ENCODE measurements at places on chromosomes 16 and 17.
A peak's percentile ranks its signal among the peaks of the same experiment; 100 is the strongest.

DNA sequence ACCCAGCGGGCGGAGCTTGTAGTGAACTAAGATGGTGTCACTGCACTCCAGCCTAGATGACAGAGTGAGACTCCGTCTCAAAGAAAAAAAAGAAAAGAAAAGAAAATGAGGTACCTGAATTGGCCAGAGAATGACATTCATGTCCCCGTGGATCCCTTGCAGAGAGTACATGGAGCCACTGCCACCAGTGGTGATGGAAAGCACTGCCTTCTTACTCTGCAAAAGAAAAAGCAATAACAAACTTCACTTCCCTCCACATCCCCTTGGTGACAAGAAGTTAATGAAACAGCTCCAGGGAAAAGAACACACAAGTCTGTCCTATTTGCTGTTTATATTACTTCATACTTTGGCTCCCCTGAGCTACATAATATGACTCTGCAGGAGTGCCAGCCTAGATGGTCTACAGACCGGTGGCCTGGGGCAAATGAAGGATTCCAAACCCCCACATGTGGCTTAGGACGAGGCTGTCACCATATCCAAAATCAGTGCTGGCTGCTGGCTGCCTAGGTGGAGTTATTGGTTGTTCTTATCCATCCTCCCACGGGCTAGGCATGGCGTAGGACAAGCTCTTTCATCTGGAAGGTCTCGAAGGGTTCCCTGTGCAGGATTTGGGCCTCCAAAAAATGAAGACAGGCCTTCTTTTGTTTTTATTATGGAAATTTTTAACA lies 13.3 kb downstream of the NQO1 start:
- no peak for DNase-seq

GRCh38 chr16:81796035-81796434 lies 16.9 kb downstream of the PLCG2 start:
- no peak for DNase-seq

DNA sequence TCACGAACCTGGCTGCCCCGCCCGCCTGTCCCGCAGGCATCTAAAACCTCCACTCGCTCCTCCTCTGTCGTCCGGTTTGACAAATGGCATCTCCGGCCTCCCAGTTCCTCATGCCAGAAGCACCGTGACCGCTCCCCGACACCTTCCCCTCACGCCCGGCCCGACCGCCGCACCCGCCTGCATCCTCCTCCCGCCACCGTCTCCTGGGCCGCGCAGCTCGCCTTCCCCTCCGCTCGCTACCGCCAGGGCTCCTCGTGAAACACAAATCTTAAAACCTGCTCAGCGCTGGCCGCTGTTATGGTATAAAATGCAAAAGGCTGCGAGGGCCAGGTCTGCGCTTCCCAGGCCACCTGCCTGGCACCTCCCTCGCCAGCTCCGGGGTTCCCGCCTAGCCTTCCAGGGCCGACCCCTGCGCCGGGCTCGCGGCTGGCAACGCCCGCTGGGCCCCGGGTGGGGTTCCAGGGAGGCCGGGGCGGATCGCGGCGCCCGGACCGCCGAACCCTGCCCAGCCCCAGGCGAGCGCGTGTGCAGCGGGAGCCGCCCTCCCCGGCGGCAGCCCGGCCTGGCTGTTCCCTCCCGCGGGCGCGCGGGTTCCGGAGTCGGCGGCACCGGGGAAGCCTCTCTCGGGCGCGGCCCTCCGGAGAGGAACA lies 488 bp downstream of the SPSB3 start:
- no peak for DNase-seq

GRCh38 chr16:55875273-55875672 lies at the start of gene CES5A:
Gene CES5A, minus strand, starts transcription at chr16:55875373. Its CDS starts 152 bp downstream, at chr16:55875221.
- no peak for DNase-seq

- no peak for DNase-seq
These were observed 3.8 kb downstream of the FUS start for GRCh38 chr16:31183432-31184428.

DNA sequence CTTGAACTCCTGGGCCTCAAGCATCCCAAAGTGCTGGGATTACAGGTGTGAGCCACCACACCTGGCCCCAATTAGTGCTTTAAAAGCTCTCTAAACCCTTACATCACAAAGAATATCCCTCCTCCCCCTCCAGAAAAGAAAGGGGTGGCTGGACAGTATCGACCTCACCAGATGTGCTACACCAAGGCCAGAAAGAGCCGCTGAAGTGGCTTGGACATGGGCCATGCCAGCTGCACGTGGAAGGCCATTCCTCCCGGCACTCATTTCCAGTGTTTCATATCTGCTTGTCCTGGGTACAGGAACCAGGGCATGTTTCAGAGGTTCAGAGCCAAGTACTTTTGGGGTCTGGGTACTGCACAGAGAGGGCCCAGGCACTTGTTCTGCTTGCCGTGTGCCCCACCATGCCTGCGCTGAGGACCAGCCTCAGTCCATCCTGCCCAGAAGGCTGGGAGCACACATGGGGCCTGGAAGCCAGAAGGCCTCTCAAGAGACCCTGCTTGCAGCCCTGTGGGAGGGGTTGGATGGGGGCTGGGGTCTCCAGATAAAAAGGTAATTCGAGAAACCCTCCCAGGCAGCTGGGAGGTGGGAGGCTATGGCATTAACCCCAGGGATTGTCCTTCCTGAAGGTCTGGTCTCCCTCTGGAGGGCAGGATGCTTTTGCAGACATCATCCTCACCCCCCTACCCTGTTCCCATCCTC lies 3.5 kb upstream of the SRRM2 start:
- no peak for DNase-seq

DNA sequence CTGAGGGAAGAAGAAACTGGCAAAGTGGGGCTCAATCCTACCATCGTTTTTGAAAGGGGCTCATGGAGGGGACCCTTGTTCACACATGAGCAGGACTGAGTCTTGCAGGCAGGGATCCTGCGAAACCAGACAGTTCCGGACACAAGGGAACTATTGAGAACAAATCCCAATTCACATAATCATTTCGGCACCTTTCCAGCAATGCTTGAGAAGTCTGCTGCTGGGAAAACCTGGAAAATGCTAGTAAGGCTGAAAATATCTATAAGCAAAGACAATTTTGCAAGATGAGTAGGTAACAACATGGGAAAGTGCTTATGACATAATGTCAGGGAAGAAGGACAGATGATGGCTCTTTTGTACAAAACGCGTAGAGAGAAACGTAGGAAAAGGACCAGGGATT lies 52.1 kb upstream of the BPTF start:
- DNase-seq = no peak

- DNase-seq = no peak
These were observed 12.8 kb upstream of the AKAP1 start for GRCh38 chr17:57071991-57072944.

- DNase-seq = no peak
These were observed 215.9 kb downstream of the CPPED1 start for GRCh38 chr16:12587646-12588277.

GRCh38 chr16:50838885-50839284 lies 97.0 kb downstream of the CYLD start:
- DNase-seq = no peak

- DNase-seq = no peak
These were observed 415.7 kb upstream of the RBFOX1 start for GRCh38 chr16:6916946-6917345.

GRCh38 chr16:51867386-51868065 lies 679.4 kb downstream of the TOX3 start:
- DNase-seq = no peak

DNA sequence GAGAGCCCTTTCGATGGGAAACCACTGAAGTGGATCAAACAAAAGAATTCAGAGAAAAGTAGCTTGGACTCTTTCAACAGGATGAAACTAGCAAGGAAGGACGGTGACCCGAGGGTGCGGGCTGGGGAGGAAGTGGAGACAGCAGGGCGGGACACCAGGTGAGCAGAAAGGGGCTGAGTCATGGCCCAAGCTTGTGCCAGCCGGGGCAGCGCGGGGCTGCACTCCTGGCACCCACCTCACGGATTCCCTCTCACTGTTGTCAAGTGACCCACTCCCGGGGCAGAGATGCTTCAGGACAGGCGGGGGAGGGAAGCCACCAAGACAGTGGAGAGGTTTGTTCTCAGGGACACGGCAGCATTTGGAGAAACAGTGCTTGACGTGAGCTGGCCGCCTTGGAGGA lies 10.7 kb upstream of the RNF222 start:
- DNase-seq = no peak

DNA sequence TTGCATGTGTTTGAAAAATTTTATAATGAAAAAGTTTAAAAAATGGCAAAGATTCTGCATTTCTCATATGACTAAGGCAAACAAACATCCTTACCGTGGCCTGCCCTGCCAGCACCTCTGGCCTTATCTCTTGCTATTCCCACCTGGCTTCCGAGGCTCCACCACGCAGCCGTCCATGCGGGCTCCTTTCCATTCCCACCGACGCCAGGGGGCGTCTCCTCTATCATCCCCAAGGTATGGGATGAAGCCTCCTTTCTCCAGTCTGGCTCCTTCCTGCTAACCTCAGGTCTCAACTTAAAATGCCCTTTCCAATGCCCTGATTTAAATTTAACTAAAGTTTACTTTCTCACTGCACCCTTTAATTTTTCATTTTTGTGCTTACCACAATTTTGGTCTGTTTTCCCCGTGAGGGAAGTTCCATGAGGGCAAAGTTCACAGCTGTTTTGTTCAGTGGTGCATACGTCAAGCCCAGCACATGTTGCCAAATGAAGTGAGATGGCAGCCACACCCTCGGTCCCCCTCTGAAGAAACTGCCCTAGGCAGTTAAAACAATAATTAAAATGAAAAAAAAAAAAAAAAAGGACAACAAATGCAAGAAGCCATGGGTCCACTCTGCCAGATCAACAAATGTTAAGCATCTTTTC lies 13.3 kb upstream of the SDK2 start:
- peak; percentile 35 for DNase-seq

DNA sequence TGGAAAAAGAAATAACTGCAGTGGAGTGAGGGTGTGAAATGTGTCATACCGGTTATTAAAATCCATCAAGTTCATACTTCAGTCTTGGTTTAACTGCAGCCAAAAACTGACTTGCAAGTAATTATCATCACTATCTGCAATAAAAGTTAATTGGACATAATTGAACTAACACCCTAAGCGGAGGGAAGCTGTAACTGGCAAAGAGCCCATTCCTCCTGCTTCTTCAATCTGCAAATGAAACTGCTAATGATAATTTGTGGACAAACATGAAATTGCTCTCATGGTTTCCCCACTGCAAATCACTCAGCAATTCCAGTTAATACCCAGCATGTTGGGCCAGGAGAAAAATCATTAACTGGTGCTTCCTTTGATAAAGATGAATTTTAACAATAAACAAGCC lies 46.5 kb downstream of the FAM222B start:
- no peak for DNase-seq

GRCh38 chr17:73742948-73743381 lies 98.7 kb upstream of the SDK2 start:
- DNase-seq = no peak

DNA sequence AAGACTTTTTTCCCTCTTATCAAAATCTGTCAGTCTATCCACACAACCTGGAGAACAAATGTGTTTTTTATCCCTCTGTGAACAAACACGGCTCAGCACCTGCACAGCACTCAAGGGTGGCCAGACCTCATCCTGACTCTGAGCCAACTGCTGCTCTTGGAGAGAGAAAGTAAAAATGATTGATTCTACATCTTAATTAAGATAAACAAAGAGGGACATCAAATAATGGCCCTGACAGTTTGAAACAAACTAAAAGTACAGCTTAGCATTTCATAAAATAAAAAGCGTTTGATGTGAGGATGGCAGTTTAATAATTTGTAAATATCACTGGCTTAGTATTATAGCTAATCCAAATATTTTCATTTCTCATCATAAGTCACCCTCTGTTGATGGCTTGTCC lies 106.2 kb downstream of the SNX11 start:
- DNase-seq = no peak

DNA sequence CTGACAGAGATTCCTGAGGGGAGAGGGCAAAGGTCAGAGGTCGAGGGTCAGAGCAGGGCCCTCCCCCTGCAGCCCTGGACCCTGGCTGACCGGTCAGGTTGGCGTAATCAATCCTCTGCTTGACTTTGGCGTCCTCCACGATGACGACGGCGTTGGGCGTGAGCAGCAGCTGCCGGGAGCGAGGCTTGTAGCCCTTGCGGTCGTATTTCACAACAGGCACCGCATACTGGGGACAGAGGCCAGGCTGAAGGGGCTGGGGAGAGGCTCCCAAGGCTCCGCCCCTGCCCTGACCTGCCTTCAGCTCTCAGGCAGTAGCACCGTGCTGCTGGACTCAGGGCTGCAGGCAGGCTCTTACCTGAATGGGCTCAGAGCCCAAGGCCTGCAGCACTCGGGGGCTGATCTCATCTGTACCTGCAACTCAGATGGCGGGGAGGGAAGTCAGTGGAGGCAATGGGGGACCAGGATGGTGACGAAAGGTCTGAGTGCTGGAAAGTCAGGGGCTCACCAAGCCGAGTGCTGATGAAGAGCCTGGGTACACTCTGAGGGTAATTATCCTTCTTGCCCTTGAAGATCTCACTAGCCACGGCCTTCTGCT lies 12.0 kb upstream of the CRK start:
- DNase-seq = no peak

GRCh38 chr16:58040945-58041627 lies 15.5 kb downstream of the MMP15 start:
- no peak for DNase-seq

DNA sequence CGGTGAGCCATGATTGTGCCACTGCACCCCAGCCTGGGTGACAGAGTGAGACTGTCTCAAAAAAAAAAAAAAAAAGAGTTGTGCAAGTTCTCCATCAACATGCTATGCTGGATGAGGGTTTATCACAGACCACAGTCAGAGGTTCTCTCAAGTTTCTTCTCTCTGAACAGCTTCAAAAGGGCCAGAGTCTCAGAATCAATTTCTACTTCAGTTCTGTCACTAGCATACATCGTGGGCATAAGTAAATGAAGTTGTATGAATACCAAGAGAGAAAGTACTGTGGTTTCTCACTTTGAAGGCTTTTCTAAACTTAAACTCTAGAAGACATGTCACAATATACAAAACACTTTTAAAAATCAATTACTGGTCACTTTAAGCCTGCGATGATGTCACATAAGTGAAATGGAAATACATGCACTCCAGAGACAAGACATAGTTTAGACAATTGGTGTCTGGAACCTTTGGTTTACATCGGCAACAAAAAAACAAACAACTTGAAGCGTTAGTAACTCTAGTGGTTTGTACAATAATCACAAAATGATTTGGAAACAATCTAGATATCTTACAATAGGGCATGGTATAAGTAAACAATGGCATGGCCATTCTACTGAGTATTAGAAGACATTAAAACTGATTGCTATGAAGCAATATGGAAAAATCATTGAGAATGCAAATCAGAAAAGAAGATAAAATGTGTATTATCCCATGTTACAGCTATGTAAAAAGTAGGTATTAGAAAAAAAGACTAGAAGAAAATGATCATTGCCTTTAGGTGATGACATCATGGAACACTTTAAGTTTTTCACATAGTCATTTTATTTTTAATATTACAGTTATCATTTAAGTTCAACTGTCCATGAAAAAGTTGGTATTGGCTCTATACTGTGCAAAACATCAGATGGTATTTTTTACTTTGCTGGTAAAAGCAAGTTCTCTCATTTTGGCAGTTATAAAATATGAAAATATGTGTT lies 232.3 kb downstream of the ZFHX3 start:
- DNase-seq = no peak

DNA sequence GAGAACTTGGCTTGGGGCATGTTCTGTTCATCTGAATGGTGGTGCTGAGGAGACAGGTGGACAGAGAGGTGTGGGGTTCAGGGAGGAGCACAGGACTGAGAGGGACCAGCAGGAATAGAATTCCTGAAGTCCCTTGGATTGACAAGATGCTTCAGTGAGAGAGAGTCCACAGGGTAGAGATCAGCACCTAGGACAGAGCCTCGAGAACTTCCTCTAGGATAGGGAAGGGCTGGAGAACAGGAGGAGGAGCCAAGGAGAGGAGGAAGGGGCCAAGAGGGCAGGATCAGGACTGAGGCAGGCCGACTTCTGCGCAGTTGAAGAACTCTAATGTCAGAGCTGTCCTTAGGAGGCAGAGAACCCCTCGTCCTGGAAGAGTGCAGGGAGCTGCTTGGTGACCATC lies 138.4 kb downstream of the PRKCB start:
- DNase-seq = no peak
